ENCODE measurements at places on chromosomes 3 and 15. TPM values are rescaled to one million over a fixed set of nuclear protein-coding genes. Genes with fewer than 3 reads are reported as not detected.

SECISBP2L gene
- 65.8 TPM for total RNA-seq

INSYN1 gene
- total RNA-seq = 7.7 TPM

SCN10A gene
- not detected for total RNA-seq

DNA sequence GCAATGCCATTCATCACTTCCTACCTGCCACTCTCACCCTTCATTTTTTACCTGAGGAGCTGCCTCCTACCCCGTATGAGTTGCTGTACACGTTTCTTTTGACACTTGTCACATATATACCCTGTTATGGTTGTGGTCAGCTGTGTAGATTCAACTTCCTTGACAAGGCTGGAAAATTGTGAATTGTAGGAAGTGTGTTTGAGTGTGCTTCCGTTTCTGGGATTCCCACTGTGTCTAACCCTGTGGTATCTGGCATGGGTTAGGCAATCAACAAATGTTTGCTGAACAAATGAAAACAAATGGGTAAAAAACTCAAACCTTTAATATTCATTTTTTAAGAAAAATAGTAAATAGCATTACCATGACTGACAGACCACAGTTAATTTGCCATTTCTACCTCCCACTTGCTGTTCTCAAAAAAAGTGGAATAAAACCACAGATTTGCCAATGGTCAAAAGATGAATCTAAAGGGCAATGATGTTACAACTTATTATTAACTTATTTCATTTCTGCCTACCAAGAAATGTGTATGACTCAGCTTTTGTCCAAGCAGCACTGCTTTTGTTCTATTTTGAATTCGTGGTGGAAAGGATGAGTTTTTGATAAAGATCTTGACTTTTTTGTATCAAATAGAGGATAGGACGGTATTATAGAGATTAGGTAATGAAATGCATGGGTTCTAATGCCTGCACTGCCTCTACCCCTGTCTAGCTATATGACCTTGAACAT, 404.6 kb downstream of the LPP start:
- DNase-seq = no peak

- peak; percentile 68 for DNase-seq
These were observed 86.4 kb downstream of the TIGIT start for GRCh38 chr3:114380233-114380651.

GRCh38 chr3:98655666-98656065, 62.3 kb upstream of the CPOX start:
- no peak for DNase-seq

DNA sequence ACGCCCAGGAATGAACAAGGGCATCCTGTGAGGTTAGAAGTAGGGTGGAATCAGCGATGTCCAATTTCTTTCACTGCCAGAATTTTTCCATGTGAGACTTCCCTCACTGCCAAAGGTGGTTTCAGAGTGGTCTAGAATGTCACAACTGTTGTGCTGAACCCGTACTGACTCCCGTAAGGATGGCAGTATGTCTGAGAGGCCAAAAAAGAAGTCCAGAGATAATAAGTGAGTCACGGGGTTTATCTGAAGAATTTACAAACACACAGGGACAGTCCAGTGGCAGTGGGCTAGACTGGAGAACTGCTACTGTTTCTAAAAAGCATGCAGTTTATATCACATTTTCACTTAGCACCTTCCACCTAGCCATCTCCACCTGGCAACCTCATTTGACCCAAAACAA, 160.6 kb upstream of the ATP10A start:
- no peak for DNase-seq

DNA sequence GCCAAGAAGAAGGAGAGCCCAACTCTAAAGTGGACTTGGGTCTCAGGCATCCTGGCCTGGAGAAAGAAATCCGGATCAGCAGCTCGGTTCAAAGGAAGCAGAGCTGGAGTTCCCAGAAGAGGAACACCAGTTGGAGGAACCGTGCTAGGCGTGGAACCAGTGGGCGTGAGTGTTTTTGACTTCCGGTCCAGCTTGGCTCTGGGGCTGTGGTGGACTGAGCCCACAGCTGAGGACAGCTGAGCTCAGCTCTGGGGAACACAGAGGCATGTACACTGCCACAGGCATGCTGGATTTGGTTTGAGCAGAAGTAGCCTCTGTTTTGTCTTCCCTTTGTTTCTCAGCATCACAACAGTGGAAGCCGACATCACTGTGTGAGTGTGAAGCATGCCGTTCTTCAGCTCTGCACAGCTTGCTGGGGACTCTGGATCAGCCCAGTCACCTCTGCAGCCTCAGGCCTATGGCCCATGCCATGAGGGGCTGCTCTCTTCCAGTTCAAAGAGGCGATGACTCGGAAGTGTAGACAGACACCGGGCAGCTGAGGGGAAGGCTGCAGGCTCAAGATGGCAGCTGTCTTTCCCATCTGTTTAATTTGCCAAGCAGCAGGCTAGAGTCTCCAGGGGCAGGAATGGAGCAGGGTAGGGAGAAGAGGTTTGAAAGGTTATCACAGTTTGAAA, 185.8 kb upstream of the UBE3A start:
- DNase-seq = no peak

DNA sequence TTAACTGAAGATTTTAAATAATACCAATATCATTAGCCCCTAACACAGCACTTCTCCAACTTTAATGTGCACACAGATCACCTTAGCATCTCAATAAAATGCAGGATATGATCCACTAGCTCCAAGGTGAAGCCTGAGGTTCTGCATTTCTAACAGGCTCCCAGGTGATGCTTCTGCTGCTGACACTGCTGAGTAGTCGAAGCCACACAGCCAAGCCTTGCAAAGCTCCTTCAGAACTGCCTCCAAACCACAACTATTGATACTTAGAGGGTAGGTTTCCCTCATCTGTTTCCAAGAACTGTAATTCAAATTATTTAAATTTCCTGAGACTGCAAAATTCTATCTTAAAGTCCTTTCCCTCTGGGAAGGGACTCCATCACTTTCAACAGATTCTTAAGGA, 3.9 kb downstream of the RIOX2 start:
- no peak for DNase-seq

- DNase-seq = peak; percentile 23
These were observed 50.5 kb downstream of the UBE2E1 start for GRCh38 chr3:23856286-23856685.

KNG1 gene
- total RNA-seq = not detected

BTD gene
- total RNA-seq = 19.0 TPM

CPEB1 gene
- total RNA-seq = 2.7 TPM

ITIH3 gene
- total RNA-seq = 0.49 TPM

BLM gene
- total RNA-seq = 6.3 TPM

- no peak for DNase-seq
These were observed 41.4 kb downstream of the EOMES start for GRCh38 chr3:27680517-27681246.

DNA sequence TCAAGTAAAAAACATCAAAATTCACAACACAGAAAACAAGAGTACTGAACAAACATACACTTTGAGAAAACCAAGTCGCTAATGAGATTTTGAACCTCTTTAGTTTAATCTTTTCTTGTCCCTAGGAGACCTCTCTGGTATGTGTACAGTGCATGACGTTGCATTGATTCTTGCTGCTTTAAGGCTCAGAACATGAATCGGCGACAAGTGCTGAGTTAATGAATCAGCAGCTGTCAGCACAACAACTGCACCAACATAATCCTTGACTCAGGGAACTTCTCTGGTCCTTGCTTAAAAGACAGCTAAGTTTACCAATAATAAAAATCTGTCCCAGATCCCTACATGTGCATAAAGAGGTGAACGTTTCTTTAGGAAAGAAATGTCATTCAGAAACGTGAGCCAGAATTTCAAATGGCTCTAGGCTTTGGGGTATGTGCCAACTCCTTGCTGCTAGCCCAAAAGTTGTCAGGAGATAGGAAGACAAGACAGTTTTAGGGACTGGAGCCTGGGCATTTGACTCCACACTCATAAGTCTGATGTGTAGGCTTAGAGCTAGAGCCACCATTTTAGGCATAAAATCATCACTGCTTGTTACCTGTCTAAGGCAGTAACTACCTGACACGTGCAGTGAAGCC, 86.9 kb downstream of the IL5RA start:
- DNase-seq = no peak

PFN2 gene
- 91.9 TPM for total RNA-seq

CHRNB4 gene
- not detected for total RNA-seq

- no peak for DNase-seq
These were observed 15.4 kb downstream of the CRTC3 start for GRCh38 chr15:90545095-90545494.

DNA sequence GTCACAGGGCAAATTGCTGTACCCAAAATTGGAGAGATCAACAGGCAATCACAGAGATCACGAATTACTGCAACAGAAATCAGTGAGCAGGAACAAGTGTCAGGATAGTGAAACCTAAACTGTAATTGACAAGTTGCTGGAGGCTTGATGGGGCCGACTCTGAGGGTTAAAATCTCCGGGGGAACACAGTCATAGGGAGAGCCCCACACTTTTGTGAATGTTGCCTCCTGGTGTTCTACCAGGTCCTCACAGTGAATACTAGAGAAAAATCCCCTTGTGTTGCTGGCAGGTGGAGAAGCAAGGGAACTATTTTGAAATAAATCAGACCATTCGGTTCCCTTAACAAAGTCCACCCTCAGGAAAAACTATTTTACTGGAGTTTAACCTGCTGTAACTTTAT, 697.5 kb upstream of the CBLB start:
- no peak for DNase-seq

- no peak for DNase-seq
These were observed 19.8 kb downstream of the ST3GAL6 start for GRCh38 chr3:98782824-98783500.

DNA sequence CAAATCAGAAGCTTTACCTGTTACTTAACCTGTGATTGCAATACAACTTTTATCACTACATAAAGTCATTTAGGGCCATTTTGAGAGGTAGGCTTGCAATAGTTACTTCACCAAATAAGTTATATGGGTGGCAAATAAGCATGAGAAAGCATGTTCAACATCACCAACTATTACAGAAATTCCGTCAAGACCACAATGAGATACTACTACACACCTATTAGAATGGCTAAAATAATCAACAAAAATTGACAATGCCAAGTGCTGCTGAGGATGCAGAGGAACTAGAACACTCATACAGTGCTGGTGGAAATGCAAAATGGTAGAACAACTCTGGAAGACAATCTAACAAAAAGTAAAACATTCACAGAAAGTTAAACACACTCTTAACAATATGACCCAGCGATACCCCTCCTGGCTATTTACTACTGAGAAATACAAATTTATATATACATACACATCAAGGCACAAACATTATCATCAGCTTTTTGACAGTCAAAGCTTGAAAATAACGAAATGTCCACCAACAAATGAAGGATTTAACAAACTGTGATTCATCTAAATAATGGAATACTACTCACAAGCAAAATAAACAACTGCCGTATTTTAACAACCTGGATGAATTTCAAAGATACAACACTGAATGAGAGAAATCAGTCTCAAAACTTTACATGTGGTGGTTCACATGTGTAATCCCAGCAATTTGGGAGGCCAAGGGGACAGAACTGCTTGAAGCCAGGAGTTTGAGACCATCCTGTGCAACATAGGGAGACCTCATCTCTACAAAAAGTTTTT, 82.9 kb downstream of the MYO9A start:
- no peak for DNase-seq

GRCh38 chr3:120983841-120984240, 75.8 kb downstream of the STXBP5L start:
- no peak for DNase-seq

C3orf85 gene
- total RNA-seq = not detected

GRCh38 chr15:74768771-74769342, 13.0 kb upstream of the CSK start:
- DNase-seq = peak; percentile 19

CYFIP1 gene
- total RNA-seq = 72.5 TPM

DNA sequence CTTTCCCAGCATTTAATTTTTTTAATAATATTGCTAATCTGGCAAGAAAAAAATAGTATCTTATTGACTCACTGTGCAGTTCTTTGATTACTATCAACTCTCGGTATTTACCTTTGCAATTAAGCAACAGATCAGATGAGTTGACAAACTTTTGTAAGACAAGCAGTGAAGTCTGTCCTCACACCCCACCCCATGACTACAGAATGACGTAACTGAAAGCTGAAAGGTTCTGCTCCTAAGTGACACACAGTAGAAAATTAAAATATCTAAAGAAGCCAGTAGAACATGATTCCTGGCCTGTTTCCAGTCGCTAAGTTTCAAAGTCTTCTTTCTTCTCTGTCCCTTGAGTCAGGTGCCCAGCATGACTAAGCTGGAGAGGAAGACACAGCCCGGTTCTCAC, 135.5 kb downstream of the STT3B start:
- no peak for DNase-seq

PLEKHO2 gene
- 15.6 TPM for total RNA-seq
